ENCODE measurements at places on chromosomes 5 and 9.
A peak's percentile ranks its signal among the peaks of the same experiment; 100 is the strongest.

- peak; percentile 59 for DNase-seq
These were observed 5.1 kb upstream of the RGMB start for GRCh38 chr5:98768160-98768959.

DNA sequence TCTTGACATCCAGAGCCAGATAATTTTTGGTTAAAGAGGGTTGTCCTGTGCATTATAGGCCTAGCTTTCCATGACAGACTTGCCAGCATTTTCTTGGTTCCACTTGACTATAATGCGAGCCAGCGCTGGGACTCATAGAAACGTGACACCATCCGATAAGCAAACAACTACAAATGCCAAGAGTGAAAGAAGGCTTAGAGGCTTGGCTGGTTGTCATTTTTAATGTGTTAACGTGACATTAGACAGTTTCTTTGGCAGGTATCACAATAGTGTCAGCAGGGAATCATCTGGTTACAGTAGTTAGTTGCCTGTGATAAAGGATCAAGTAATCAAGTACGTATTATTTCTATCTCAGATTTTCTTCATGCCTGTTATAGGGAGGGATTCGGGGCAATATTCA, 20.0 kb upstream of the LIFR start:
- DNase-seq = no peak

- no peak for DNase-seq
These were observed 38.9 kb downstream of the DAB2IP start for GRCh38 chr9:121690316-121690715.

DNA sequence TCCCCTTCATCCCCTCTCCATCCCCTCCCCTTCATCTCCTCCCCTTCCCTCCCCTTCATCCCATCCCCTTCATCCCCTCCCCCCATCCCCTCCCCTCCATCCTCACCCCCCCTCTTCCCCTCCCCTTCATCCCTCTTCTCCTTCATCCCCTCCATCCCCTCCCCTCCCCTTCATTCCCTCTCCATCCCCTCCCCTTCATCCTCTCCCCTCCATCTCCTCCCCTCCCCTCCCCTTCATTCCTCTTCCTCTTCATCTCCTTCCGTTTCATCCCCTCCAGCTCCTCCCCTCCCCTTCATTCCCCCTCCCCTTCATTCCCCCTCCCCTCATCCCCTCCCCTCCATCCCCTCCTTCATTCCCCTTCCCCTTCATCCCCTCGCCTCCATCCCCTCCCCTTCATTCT, 40.1 kb downstream of the TARS1 start:
- no peak for DNase-seq

DNA sequence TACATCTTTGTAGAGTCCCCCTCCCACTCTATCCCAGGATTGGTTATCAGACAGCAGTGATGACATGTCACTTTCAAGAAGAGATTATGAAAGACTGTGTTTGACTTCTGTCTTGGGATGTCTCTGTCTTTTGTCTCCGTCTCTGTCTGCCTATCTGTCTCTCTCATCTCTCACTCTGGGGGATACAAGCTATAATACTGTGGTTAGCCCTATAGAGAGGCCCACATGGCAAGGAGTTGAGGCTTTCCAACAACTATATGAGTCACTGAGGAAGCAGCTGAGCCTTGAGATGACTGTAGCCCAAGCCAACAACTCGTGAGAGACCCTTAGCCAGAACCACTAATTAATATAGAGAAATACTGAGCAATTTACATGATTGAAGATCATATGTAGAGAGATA, 284.8 kb downstream of the PDE4D start:
- DNase-seq = no peak

DNA sequence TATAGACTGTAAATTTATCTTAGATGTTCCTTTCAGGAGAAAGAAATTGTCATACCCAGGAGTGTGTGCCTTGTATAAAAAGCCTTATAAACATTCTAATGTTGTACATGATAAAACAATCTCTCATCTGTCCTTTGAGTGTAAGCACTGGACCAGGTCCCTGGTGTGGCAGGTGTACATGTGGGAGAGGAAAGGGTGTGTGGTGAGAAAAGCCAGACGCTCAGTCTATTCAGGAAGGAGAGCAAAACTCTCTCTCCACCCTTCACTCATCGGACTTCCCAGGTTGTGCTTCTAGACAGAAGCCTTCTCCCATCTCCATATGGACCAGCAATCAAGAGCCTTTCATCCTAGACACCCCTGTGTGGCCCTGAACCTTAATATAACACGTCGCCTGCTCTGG, 154.2 kb downstream of the ESM1 start:
- DNase-seq = no peak
